ENCODE measurements at places on chromosomes 12 and 14. TPM values are rescaled to one million over a fixed set of nuclear protein-coding genes. Genes with fewer than 3 reads are reported as not detected.

- DNase-seq = no peak
Measured at GRCh38 chr12:101695706-101696105, 1.7 kb upstream of the CHPT1 start.

Gene ERBB3
- not detected for total RNA-seq

- DNase-seq = no peak
Measured at GRCh38 chr14:96149131-96149530, 55.5 kb upstream of the BDKRB2 start.

GRCh38 chr12:107319533-107320032, 226.2 kb upstream of the CRY1 start:
- no peak for DNase-seq

Gene SLC25A47
- not detected for total RNA-seq

DNA sequence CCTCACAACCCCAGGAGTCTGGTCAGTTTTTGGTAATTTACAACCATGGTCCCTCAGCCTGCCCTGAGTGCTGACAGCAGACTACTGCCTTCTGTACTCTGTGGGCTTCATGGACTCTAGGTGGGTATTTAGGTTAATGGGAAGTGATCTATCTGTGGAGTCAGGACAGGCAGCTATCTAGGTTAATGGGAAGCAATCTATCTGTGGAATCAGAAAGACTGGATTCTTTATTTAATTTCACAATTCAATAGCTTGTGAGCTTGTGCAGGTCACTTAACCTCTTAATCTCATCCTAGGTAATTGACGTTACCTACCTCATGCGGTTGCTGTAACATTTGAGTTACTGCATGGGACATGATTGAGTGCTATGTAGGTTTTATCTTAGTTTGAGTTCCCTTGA, 777.5 kb downstream of the NRXN3 start:
- no peak for DNase-seq

DNA sequence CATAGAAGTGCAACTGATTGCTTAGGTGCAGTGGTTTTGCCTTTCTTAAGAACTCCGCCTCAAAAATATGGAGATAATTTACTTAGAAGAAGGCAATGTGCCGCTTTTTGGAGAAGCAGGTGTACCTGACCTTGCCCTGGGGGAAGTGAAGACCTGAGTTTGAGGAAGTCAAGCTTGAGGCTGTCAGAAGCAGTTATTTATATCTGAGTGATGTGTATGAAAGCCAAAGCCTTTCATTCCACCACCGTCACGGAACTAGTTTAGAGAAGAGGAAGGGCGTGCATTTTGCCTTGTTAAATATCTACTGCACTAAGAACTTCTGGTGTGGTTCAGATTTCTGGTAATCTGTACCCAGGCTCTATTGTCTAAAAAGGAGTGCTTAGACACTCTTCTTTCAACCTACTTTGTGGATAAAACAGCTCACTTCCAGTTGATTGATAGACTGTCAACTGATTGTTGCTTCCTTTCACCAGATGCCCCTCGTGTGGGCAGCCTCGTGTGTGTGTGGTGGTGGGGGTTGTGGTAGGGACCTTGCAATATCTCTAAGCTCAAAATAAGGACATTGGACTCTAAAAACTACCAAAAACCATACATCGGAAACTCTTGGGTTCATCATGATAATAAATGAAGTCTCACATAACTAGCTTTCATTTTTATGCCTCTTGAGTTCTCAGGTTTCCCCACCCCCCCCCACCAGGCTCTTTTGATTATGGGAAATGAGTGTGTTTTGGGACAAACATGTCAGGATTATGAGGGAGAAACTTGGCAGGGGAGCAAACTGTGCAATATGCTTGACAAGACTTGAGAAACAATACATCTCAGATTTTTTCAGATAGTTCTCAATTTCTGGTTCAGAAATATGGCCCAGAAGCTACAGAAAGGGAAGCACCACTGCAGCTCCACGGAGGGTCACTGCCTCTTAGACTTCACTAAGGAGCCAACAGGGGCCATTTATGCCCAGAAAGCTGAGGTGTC, 78.6 kb downstream of the ARF6 start:
- DNase-seq = peak; percentile 51

Gene CHGA
- not detected for total RNA-seq

DNA sequence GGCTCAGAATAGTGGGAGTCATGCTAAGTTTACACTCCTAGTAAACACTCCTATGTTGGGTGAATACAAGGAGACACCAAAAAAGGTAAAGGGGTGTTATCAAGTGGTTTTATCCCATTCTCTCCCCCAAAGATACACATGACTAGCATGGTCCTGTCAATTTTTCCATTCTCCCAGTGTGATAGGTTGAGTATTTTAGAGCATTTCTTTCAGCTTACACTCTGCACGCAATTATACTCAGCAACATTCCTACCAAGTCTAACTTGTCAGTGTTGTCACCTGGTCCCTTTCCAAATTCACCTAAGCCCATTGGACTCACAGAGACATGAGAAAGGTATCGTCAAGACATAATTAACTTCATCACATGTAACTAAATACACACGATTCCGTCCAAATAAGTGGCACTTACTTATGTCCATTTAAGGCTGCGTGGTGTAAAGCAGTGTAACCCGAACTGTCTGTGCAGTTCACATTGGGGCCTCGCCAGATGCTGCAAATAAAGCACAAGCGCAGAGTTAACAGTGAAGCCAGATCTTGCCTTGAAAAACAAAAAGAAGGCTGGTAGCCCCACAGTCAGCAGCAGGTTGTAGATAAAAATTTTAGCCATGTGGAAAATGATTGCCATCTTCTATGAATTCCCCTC, 159.7 kb downstream of the ANKS1B start:
- no peak for DNase-seq

Gene OR10A7
- total RNA-seq = not detected

DNA sequence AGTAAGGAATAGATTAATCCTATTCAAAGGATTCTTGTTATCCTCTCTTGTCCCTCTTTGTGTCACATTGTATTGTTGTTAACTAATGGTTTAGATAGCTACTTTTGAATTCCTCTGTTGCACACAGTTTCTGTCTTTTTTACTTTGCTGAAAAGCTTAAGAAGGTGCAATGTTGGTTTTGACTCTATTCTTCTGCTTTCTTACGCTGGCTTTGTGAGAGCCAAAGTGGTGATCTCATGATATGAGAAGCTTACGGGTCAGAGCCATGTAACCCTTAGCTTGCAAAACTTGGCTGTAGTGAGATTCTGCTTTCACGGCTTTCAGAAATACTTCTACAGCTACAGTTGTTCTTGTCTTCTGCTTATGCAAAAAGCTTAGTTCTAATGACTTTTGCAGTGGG, 239.7 kb downstream of the TRHDE start:
- DNase-seq = no peak

DNA sequence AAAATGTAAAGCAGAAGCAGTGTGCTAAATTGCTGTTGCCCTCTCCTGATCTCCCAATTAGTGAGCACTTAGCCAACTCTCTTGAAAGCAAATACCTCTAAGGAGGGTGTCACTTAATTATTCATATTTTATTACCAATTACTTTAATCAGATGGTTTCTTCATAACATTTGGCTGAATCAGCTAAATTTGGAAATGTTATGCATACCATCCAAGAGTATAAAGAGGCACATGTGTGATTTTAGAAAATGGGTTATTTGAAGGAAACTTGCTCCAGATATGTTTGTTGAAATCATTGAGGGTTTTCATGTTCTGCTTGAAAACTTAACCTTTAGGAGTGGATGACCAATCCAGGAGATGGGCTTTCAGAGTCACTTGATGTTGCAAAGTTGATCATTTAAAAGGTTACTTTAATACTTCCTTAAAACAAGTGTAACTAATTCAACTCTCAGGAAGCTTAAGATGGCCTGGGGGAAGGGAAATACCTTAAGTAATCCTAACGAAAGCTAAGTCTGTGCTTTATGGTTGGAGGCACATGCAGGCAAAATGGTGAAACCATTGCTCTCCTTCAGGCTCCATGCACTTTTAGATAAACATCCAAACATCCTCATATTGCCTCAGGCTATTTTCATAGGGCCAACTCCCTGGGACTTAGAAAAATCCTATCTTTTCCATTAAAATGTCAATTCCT, 434.5 kb downstream of the MDGA2 start:
- no peak for DNase-seq

- DNase-seq = no peak
Measured at GRCh38 chr12:91967590-91967989, 178.1 kb downstream of the BTG1 start.

Gene RND1
- total RNA-seq = 4.0 TPM

DNA sequence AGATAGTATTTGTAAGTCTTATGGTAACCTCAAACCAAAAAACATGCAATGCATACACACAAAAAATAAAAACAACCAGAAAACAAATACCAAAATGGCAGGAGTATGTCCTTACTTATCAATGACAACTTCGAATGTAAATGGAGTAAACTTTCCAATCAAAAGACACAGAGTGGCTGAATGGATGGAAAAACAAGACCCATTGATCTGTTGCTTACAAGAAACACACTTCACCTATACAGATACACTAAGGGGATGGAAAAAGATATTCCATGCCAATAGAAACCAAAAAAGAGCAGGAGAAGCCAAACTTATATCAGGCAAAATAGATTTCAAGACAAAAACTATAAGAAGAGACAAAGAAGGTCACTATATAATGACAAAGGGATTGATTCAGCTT, 8.7 kb upstream of the DCAF5 start:
- DNase-seq = no peak

GRCh38 chr12:22335794-22336166, 1.3 kb upstream of the ST8SIA1 start:
- DNase-seq = no peak

DNA sequence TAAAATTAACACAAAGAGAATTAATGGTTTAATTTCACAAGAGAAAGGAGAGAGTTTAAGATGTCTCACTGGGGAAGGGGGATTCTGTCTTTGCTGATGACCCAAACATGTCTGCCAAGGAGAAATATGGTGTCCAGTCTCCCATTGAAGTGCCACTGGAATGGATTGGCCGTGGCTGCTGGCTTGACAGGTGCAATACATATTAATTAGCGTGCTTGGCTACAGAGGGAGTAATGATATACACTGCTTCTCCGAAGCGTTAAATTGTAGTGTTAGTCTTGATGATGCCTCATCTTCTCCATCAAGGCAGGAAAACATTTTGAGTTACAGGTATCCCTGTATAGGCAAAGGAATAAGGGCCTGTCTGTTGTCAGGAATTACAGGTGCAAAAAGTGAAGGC, 393.4 kb upstream of the TMPO start:
- DNase-seq = no peak

- no peak for DNase-seq
Measured at GRCh38 chr12:639566-639965, 23.7 kb downstream of the NINJ2 start.

DNA sequence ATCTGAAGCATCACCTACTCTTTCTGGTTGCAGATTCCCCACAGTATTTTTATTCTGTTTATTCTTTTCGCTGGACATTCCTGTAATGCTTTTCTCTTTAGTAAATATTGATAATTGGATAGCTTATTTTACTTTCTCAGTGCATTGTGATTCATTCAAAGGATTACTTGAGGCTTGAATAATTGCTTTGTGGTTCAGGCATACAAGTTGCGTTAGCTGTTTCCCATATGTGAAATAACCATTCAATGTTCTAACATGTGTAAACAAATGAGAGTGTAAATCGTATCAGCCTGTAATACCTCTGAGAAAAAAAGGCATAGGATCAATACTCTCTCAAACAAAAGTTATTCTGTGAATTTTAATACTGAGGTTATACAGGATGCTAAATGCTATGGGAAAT, 1004.2 kb upstream of the SEL1L start:
- DNase-seq = no peak

Gene DTX3
- 25.9 TPM for total RNA-seq

- DNase-seq = no peak
Measured at GRCh38 chr12:92276276-92276675, 130.6 kb upstream of the BTG1 start.

Gene KLRC3
- total RNA-seq = not detected

- peak; percentile 45 for DNase-seq
Measured at GRCh38 chr14:53151523-53152183, 1.5 kb downstream of the DDHD1 start.

Gene LMNTD1
- total RNA-seq = not detected

GRCh38 chr12:43599708-43600107, 47.7 kb upstream of the ADAMTS20 start:
- DNase-seq = no peak

- peak; percentile 60 for DNase-seq
Measured at GRCh38 chr14:39266525-39266870, 32.8 kb downstream of the MIA2 start.

GRCh38 chr12:56677680-56678079, 10.4 kb downstream of the PTGES3 start:
- DNase-seq = no peak

Gene OTUB2
- 1.1 TPM for total RNA-seq

Gene MRPL51
- 273 TPM for total RNA-seq

DNA sequence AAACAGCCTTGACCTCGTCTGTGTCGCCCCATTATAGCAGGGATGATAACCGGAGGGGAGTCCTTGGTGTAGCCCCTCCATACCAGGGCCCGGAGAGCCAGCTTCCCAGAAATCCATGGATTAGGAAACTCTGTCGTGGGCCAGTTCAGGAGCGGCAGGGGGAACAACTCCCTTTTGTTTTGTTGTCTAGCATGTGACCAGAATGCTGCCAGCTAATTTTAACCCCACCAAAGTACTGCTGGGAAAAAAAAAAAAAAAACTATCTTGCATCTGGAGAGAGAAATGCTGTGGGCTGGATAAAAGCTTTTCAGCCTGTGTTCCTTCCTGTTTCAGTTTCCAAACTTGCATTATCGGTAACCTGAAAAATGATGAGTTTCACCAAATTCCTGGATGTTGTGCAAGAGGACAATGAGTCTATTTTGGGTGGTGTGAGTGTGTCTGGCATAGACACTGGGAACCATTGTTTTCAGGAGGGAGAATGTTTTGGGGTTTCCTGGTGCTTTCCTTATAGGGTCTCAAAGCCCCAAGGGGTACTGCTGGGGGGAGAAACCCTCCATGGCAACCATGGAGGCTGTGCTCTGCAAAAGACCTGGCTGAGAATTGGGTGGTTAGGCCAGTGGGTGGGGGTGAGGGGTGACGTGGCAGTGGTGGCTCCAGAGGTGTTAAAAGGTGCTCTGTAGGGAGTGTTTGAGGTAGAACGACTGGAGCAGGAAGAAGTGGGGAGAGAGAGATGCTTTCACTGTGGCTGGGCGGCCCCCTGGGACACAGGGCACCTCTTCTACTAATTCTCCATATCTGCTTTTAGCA, 14.9 kb upstream of the IRF2BPL start:
- DNase-seq = peak; percentile 33

DNA sequence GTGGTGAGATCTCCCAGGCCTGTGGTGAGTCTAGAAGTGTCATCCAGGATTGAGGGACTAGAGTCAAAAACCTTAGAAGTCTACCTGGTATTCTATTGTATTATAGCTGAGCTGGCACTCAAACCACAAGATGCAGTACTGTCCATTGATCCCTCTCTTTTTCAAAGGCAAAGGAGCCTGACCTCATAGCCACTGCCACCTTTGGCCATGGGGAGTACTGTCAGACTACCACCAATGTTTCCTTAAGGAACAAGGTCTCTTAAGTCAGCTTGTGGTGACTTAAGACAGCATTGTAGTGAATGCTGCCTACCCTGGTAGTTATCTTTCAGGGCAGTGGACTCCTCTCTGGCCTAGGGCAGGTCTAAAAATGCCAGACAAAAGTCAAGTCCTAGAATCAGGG, 878.0 kb upstream of the MDGA2 start:
- no peak for DNase-seq

GRCh38 chr12:132155771-132156572, 11.7 kb downstream of the NOC4L start:
- DNase-seq = no peak

GRCh38 chr12:40819436-40820108, 127.3 kb downstream of the CNTN1 start:
- DNase-seq = no peak

GRCh38 chr14:105223260-105223659, 25.1 kb upstream of the BTBD6 start:
- no peak for DNase-seq

GRCh38 chr12:117593815-117594400, 232.5 kb upstream of the NOS1 start:
- DNase-seq = no peak
